Upper lobe of right lung (tissue), 1 donor: ENCODE measurements at places on chromosomes 3 and 15. TPM values are rescaled to one million over a fixed set of nuclear protein-coding genes. Genes with fewer than 3 reads are reported as not detected.
A peak's percentile ranks its signal among the peaks of the same experiment; 100 is the strongest.

- H3K27ac ChIP-seq: peak overlapping the region; percentile 38
- peaks cover 14% of the 10 kb centered on the region for H3K4me1 ChIP-seq
- no peaks in the 10 kb centered on the region for H3K36me3 ChIP-seq
- H3K4me3 ChIP-seq: peak overlapping the region; percentile 78
- peak; percentile 84 for DNase-seq
- no peaks in the 10 kb centered on the region for H3K27me3 ChIP-seq
These were observed 720 bp upstream of the TNIK start for GRCh38 chr3:171460725-171461524.

DNA sequence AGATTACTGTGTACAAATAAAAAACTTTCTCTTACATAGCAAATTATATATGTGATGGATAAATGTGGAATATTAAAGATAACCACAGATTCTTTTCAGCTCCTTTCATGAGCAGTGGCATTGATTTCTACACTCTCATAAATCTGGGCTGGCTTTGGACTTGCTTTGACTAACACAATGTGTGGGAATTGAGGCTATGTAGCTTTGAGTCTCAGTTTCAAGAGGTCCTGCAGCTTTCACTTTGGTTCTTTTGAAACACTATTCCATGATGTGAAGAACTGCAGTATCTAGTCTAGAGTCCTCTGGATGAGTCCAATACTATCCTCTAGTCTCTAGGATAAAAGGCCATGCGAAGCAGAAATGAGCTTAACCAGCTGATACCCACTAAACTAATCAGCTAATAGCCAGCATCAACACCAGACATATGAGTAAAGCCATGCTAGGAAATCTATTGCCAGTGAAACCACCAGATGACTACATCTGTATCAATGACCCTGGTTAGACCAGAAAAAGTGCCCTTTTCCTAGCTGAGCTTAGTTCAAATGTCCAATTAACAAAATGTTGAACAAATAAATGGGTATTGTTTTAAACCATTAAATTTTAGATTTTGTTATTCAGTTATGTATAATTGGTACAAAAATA, 274.9 kb upstream of the ZPLD1 start:
- no peak overlapping the region for H3K4me3 ChIP-seq
- no peaks in the 10 kb centered on the region for H3K36me3 ChIP-seq
- H3K4me1 ChIP-seq: peaks cover 13% of the 10 kb centered on the region
- DNase-seq: no peak
- H3K27ac ChIP-seq: no peak overlapping the region
- H3K27me3 ChIP-seq: no peaks in the 10 kb centered on the region

- no peak overlapping the region for H3K4me3 ChIP-seq
- H3K27ac ChIP-seq: no peak overlapping the region
- no peaks in the 10 kb centered on the region for H3K27me3 ChIP-seq
- no peak for DNase-seq
These were observed 44.8 kb downstream of the SLC25A26 start for GRCh38 chr3:66265649-66266048.

- H3K36me3 ChIP-seq: no peaks in the 10 kb centered on the region
- no peak overlapping the region for H3K4me3 ChIP-seq
- no peak overlapping the region for H3K27ac ChIP-seq
These were observed 55.7 kb downstream of the B3GNT5 start for GRCh38 chr3:183308751-183309150.

GRCh38 chr15:70699890-70700289, 63.5 kb downstream of the UACA start:
- peak overlapping the region; percentile 6 for H3K4me3 ChIP-seq
- peak overlapping the region; percentile 72 for H3K27ac ChIP-seq
- H3K36me3 ChIP-seq: no peaks in the 10 kb centered on the region

GRCh38 chr15:98868564-98868963, 139.0 kb downstream of the PGPEP1L start:
- H3K36me3 ChIP-seq: no peaks in the 10 kb centered on the region
- H3K4me1 ChIP-seq: peaks cover 10% of the 10 kb centered on the region
- no peak overlapping the region for H3K4me3 ChIP-seq
- H3K27me3 ChIP-seq: no peaks in the 10 kb centered on the region
- DNase-seq: no peak

- no peaks in the 10 kb centered on the region for H3K4me1 ChIP-seq
- H3K27me3 ChIP-seq: no peaks in the 10 kb centered on the region
- no peak overlapping the region for H3K27ac ChIP-seq
- no peak overlapping the region for H3K4me3 ChIP-seq
- no peaks in the 10 kb centered on the region for H3K36me3 ChIP-seq
These were observed 917.5 kb downstream of the FHIT start for GRCh38 chr3:60333710-60334109.

DNA sequence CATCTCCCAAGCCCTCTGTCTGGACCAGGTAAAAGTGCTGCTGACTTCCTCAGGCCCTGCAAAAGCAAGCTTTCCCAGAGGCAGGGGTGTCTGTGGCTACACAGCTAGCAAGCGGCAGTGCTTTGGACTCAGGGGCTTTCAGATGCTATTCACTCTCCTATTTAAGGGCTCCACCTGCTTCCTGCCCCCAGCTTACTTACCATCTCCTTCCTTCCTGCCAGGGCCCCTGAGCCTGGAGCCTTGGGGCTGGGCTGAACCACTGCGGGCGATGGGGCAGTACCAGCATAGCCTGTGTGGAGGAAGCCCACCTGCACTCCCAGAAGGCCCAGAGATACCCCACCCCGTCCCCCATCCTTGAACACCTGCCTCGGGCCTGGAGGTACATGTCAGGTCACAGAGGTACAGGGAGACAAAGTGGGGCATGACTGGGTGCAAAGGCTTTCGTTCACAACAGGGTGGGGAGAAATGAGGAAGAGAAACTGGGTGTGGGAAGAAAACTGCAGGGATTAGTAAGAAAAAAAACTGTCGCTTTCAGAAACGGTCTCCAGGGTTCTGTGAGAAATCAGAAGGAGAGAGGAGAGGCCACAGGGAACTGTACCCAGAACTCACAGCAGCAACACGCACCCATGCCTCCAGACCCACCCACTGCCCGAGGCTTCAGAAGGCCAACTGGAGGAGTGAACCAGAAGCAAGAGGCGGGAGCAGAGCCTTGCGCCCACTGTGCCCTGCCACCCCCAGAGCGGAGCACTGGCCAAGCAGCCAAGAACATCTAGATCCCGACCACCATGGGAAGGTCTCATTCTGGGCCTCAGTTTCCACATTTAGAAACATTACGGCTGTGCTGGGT, 49.5 kb downstream of the CCDC12 start:
- H3K27me3 ChIP-seq: no peaks in the 10 kb centered on the region
- peaks cover 48% of the 10 kb centered on the region for H3K36me3 ChIP-seq
- H3K27ac ChIP-seq: peak overlapping the region; percentile 51

The CTSH gene
- 1,018 TPM for total RNA-seq

The KBTBD13 gene
- not detected for total RNA-seq

The MAP2K1 gene
- 44.5 TPM for total RNA-seq

The CLN6 gene
- total RNA-seq: 31.5 TPM

The CCR9 gene
- total RNA-seq: not detected

The REC114 gene
- total RNA-seq: not detected
